ENCODE measurements at places on chromosomes 16 and 17.

- DNase-seq = no peak
Measured at GRCh38 chr17:5194346-5194745, 2.7 kb upstream of the ZNF594 start.

GRCh38 chr16:2339521-2340484, 725 bp downstream of the ABCA3 start:
- no peak for DNase-seq

GRCh38 chr16:75257886-75258806, 6.7 kb upstream of the BCAR1 start:
- DNase-seq = no peak

DNA sequence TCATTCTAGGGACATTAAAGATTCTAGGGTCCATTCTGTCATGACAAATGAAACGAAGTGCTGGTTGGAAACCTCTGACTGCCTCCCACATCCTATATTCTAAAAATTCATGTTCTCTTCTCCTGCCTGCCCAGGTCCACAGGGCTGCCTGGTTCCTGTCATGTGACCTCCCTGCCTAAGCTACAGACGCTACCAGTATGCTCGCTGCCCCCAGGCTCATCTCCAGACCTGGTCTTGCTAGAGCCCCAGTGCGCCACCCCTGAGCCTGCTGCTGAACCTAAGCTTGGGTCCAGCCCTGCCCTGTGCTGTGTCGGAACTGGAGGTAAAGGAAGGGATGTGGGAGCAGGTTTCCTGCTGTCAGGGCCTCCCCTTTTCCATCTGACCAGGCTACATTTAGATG, 231.6 kb upstream of the CDH5 start:
- DNase-seq = no peak

DNA sequence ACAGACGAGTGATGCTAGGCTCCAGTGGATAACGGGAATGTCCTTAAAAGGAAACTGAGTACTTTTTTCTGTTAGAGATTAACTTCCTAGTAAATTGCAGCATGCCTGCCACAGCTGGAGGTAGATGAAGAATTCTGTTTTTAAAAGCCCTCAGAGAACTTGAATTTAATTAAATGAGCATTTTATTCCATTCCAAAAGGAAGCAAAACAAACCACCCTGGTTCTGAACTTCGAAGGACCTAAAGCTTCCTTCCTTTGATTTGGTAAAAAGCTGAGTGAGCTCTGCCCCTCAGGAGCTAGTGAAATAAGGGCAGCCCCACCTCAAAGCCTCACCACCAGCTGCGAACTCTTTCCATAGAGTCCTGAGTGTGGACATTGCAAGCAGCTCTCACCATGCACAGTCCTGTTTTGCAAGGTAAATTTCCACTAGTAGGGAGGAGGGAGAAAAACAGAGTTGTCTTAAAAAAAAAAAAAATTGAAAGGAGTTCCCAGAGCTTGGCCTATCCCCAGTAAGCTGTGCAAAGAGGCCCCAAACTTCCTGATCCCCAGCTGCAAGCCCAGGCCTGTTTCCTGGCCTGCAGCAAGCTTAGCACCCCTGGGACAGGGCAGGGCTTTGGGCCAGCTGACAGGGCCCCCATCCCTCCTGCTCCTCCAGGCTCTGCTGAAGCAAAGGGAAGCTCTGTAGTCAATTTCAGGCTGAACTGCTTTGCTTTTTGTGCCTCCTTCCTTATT, 11.2 kb downstream of the CHD9NB start:
- DNase-seq = peak; percentile 62

DNA sequence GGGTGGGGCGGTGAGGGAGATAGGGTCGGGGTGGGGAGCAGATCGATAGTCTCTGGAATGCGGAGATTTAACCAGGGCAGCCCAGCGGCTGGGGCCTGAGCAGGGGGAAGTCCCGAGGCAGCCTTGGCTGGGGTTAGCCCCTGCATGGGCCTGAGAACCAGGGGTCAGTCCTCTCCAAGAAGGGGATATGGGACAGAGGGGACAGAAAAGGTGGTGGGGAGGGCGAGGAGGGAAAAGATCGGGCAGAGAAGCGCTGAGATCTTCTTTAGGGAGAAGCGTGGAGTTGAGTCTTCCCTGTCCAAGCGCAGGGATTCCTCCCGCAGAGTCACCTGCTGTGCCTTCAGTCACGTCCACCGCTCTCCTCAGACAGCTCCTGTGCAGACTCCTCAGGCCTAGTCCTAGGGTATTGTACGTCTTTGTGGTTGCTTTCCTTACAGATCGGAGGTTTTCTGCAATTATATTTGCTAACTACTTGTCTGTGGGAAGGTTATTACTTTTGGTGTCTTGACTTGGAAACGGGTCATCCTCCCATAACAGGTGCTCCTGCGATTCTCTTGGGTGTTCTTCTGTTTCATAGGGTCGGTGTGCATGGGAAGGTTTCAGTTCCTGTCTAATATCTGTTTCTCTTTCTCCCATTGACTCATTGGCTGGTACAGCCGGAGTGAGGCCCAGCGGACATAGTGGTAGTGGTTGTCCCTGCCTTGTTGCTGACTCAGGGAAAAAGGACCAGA, 952 bp downstream of the CD300A start:
- no peak for DNase-seq

DNA sequence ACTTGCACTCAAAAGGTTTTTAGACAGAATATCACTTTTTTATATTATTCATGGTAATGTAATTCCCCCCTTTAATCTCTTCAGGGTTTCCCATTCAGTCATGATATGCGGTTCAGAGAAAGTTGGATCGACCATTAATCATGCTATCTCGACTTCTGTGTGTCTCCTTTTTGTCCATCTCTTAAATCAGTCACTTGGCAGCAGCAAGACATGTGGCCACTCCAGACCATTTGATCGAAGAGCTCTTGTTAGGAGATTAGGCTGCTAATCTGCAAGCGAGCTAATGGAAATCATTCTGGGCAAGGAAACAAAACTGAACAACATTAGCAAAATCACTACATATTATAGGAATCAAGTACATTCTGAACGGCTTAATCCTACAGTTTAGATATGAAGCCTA, 449.9 kb downstream of the WWOX start:
- DNase-seq = no peak

GRCh38 chr16:53664724-53665345, 38.8 kb downstream of the RPGRIP1L start:
- DNase-seq = peak; percentile 92

GRCh38 chr17:14997290-14997689, 267.8 kb downstream of the PMP22 start:
- no peak for DNase-seq

DNA sequence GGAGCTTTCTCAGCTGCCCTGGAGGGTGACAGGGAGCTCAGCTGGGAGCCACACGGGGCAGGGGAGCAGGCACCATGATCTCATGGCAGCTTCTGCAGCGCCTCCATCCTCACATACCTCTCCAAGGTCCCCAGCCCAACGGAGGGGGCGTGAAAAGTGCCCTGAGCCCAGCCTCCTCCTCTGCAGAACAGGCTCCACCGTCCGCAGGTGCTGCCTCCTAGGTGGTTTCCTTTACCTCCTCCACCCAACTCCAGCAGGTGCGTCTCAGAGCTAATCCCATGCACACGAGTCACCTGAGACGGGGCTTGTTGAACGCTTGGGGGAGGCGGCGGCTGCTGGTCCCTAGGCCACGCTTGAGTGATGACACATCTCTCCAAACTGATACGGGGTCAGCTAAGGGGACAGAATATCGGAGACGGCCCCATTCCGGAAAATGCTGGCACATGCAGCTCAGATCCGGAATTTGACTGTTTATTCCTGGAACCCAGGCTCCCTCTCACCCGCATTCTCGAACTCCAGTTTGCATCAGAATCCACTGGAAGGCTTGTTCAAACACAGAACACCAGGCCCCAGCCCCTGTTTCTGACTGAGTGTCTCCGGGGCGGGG, 387 bp upstream of the SLC38A8 start:
- no peak for DNase-seq

DNA sequence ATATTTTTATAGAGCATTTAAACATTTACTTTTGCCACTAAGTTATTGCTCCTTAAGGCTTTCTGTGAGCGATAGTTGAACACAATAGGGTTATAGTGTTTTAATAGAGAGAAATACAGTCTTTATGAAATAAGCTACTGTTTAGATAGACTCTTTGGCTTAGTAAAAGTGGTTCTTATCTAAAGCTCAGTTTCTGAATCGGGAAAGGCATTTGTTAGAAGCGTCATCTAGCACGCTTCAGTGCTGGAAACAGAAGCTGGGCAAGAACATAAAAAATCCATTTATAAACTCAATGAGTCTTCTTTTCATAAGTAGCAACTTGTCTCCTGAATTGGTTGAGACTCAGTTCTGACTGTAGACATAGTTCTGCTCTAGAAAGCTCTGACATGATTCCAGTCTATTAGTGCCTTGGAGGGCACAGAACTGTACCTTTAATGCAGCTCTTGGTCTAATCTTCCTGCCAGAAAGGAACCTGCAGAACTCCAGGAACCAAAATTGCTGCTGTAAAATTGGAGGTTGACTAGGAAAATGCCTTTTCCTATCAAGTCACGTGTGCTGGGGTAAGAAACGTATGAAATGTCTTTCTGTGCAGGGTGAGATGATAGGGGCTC, 55.4 kb upstream of the DNAJA2 start:
- DNase-seq = no peak

GRCh38 chr17:81257533-81257932, 18.4 kb downstream of the NDUFAF8 start:
- no peak for DNase-seq

- DNase-seq = no peak
Measured at GRCh38 chr16:78462288-78463208, 363.1 kb downstream of the WWOX start.

- DNase-seq = no peak
Measured at GRCh38 chr17:82665891-82666290, 17.6 kb upstream of the WDR45B start.

DNA sequence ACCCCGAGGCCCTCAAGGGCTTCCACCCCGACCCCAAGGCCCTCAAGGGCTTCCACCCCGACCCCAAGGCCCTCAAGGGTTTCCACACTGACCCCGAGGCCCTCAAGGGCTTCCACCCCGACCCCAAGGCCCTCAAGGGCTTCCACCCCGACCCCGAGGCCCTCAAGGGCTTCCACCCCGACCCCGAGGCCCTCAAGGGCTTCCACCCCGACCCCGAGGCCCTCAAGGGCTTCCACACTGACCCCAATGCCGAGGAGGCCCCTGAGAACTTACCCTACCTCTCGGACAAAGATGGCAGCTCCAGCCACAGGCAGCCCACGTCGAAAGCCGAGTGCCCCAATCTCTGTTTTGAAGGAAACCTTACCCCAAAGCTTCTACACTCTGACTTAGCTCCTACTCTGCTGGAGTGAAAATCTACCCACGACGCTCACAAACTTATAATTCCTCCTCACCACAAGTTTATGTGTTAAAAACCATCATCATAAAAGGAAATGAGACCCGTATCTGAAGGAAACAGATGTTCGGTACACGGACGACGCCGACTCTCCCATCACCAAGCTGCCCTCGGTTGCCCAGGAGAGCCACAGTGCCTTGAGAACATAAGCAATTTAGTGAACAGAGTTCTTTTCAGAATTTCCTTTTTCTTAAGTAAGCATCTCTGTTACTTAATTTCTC, 61.2 kb upstream of the RPH3AL start:
- no peak for DNase-seq

GRCh38 chr16:87976665-87977064, 25.4 kb downstream of the BANP start:
- peak; percentile 18 for DNase-seq

- no peak for DNase-seq
Measured at GRCh38 chr17:6532441-6532885, 23.9 kb downstream of the PITPNM3 start.

- DNase-seq = no peak
Measured at GRCh38 chr16:64641343-64641742, 480.5 kb downstream of the CDH11 start.

GRCh38 chr16:50133214-50133613, 19.9 kb upstream of the TENT4B start:
- DNase-seq = no peak

DNA sequence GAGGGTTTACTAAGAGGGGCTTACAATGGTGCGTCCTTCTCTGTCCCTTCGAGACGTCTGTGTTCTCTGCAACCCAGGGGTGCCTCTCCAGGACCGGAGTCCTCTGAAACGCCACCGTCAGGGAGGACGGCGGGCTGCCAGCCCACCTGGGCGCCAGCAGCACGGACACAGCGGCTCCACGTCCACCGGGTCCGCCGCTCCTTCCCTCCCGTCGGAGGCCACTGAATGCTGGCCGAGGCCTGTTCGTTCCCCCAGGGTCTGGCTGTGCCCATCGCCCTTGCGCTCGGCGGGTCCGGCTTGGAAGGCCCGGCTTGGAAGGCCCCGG, 403 bp downstream of the TEPSIN start:
- no peak for DNase-seq

DNA sequence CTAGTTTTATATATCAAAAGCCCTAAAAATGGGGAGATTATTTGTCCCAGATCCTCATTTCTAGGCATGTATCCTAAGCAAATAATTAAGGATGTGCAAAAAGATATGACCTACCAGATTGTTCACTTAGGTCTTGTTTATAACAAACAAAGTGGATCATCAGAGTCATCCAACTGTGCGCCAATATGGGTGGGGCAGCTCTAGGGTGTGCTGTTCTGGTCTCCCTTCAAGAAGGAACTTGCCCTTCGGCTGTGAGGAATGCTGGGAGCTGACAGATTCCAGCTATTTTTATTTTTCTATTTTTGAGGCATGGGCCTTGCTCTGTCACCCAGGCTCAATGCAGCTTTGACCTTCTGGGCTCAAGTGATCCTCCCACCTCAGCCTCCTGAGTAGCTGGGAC, 13.8 kb downstream of the CHP2 start:
- no peak for DNase-seq

GRCh38 chr17:61208301-61209105, 191.1 kb upstream of the TBX2 start:
- peak; percentile 80 for DNase-seq

GRCh38 chr16:10926867-10927266, 15.4 kb downstream of the DEXI start:
- DNase-seq = no peak

DNA sequence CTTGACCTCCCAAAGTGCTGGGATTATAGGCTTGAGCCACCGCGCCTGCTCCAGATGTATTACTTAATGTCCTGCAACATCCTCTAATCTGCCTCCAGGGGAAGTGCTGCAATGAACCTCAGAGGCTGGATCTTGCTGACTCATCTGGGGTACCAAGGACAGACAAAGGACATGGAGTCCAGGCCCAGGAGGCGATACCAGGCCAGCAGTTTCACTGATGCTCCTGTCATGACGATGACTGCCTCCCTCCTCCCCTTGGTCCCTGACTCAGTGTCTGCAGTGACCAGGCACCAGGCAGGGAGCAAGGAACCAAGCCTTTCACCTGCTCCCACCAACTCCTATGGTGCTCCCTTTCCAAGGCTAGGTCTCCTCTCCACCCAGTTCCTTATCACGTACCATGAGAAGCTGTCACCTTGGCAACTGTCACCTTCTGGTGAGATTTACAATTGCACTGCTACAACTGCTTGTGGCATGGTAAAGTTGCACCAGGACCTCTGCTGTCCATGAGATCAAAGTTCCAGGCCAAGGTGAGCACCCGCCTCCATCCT, 21.6 kb upstream of the PHOSPHO1 start:
- peak; percentile 35 for DNase-seq

Data from fibroblast of gingiva (primary cell).